ENCODE measurements at places on chromosomes 13 and 19. TPM values are rescaled to one million over a fixed set of nuclear protein-coding genes. Genes with fewer than 3 reads are reported as not detected.

GRCh38 chr13:47548294-47548840 is 452.7 kb downstream of the SUCLA2 start:
- DNase-seq = no peak

Gene ODAD3
- 0.75 TPM for total RNA-seq

- DNase-seq = peak; percentile 41
Measured at GRCh38 chr13:98445340-98446233, 131.3 kb downstream of the STK24 start.

Gene KASH5
- not detected for total RNA-seq

DNA sequence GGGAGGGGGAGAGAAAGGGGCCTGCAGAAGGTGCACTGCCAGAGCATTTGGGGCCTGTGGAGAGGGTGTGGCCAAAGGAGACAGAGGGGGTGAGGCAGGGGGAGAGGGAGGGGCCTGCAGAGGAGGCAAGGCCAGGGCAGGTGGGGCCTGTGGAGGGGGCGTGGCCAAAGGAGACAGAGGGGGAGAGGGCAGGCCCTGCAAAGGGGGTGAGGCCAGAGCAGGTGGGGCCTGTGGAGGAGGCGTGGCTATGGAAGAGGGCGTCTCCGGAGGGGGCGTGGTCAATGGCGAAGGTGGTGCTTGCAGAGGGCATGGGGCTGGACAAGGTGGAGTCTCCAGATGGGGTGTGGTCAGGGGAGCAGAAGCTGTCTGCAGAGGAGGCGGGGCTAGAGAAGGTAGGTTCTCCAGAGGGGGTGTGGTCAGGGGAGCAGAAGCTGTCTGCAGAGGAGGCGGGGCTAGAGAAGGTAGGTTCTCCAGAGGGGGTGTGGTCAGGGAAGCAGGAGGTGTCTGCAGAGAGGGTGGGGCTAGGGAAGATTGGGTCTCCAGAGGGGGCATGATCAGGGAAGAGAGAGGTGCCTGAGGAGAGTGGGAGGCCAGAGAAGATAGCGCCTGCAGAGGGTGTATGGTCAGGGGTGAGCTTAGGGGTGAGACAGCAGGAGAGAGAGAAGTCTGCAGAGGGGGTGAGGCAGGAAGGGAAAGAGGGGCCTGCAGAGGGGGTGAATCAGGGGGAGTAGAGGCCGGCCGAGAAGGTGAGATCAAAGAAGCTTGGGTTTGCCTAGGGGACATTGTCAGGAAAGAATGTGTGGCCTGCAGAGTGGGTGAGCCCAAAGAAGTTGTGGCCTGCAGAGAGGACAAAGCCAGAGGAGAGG is 3.4 kb downstream of the PRR36 start:
- peak; percentile 35 for DNase-seq

DNA sequence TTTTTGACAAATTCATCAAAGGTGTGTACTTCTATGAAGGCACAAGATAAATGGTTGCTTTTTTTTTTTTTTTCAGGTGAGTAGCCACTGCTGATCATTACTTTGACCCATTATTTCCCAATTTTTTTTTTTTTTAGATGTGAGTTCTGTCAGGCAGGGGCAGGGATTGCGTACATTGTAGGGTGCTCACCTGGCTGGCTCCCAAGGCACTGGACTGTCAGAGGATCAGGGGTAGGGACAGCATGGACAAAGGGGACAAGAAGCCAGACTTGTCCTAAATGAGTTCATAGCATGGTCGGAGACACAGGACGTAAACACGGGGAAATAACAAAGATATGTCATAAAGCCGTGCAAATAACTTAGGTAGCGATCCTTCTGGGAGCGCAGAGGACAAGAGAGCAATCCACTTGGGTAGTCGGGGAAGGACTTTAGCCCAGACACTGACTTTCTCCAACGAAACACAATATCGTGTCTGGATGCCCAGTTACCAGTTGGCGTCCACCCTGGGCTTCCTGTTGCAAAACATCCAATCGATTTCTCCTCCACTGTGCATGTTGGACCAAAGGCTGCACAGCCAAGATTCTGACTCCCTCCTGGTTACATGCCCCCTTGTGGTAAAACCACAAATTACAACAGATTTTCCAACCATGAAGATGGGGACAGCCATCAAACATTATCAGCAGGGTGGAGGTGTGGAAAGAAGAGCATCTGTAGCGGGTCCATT is 27.5 kb upstream of the KATNAL1 start:
- peak; percentile 32 for DNase-seq

Gene S1PR2
- total RNA-seq = 1.4 TPM

- no peak for DNase-seq
Measured at GRCh38 chr19:3368441-3368795, 2.0 kb downstream of the NFIC start.

GRCh38 chr13:36130193-36130551 is 1.0 kb downstream of the DCLK1 start:
- no peak for DNase-seq

DNA sequence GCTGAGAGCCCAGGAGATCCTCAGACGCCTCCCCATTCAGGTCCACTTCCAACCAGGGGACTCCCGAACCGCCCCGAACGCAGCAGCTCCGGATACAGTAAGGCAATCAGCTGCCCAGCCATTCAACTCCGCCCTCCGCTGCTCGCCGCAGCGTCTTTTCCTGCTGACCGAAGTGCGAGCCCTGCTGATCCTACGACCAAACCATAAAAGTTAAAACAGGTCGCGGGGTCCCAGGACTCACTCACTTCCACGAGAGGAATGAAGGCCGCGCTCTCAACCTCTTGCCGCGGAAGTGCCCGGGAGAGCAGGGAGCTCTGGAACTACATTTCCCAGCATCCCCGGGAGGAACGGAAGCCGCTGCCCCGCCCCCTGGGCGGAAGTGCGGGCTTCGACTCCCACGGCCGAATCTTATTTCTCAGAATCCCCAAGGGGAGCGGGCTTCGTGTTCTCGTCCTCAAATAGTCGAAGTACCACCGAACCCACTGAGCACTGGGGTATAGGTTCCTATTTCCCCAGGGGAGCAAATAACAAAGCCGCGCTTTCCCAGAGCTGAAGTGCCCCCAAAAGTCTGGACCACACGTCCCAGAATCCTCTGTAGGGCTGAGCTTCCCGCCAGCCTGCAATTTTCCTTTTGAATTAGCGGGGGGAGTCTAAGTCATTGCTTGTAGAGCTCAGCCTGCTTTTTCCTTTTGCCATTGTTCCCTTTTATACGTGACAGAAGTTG is at the start of gene ZNF45:
Gene ZNF45 (minus strand): TSS at position 298 of the 724 bp plus-strand sequence. CDS start 13,097 bp downstream, outside the sequence.
- DNase-seq = peak; percentile 88

Gene KLK2
- total RNA-seq = not detected

- no peak for DNase-seq
Measured at GRCh38 chr13:21008026-21008425, 53.4 kb downstream of the LATS2 start.

Measured in LHCN-M2 (cell line).